ENCODE measurements at places on chromosomes 11 and 22.

- DNase-seq: no peak
These were observed 686.2 kb downstream of the METTL15 start for GRCh38 chr11:28794405-28794804.

- DNase-seq: no peak
These were observed 4.3 kb downstream of the IGSF9B start for GRCh38 chr11:133952199-133953190.

DNA sequence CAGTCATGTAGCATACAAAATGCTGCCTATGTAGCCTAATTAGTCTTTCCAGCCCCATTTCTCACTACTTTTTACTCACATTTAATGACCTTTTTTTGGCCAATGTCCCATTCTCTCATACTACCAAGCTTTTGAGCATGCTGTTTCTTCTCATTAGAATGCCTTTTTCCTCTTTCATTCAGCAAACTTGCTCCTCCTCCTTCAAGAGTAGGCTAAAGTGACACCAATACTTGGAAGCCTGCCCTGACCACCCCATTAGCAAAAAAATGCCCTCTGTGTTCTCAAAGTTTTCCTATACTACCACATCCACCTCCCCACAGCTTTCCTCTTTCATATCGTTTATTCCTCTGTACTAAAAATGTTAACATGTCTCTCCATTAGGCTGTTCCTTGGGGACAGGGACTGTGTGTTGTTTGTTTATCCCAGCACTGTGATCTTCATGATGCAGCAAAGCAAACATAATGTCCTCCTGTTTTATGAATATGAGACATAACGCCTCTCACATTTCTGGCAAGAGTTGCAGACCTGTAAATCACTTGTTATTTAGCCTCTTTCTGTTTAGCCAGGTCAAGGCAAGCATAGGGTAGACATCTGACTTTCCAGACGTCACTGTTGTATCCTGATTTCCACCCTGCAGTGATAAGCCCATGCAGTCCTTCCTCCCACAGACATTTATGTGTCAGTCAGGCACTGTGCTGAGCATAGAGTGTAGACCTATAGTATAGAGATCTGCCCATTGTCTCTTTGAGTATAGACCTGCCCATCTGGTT is 62.0 kb upstream of the UCP3 start:
- DNase-seq: no peak

GRCh38 chr11:1876361-1877063 is 15.2 kb downstream of the PRR33 start:
- peak; percentile 71 for DNase-seq

DNA sequence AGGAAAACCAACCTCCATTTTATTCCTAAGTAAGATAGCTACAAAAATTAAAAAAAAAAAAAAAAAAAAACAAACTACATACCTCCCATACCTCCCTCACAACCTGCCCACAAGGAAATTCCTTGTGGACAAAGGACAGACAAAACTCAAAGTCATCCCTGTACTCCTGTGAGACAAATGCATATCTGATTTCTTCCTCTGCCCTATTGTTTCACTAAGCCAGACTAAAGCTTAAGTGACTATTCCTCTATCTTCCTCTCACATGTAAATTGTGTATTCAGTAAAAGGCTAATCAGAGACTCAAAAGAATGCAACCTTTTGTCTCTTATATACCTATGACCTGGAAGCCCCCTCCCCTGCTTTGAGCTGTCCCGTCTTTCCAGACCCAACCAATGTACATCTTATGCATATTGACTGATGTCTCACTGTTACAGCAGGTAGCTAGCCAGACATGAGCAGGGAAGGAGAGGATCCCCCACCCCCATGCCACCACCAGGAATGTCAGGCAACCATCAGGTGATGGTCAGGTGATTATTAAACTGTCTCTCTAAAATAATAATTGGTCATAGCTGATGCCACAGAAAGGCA is 289.4 kb downstream of the SBF2 start:
- DNase-seq: no peak
